MCF 10A (cell line): ENCODE measurements at places on chromosomes 3 and 15. TPM values are rescaled to one million over a fixed set of nuclear protein-coding genes. Genes with fewer than 3 reads are reported as not detected.

Gene MYEF2
- 27.6 and 28.4 TPM in 2 replicates for total RNA-seq

Gene BSN
- total RNA-seq = 0.10 and 0.37 TPM in 2 replicates

DNA sequence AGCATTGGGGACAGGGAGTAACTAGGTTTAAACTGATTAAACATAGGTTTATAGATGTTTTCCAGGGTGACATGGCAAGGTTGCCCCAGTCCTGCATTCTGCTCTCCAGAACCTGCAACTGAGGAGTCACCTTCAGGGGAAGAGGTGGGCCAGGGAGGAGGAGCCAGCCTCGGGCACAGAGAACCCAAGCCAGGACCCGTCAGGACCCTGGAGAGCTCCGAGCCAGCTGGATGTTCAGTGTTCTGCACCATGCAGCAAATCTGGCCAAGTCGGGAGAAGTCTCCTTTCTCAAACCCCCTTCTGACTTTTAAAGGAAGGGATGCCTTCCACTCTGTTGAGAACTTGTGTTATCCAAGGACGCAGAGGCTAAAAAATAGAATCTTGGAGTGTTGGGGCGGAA, 62.1 kb upstream of the SLC6A11 start:
- H3K27ac ChIP-seq = no peak overlapping the region
- no peak overlapping the region for H3K4me3 ChIP-seq
- H3K36me3 ChIP-seq = no peaks in the 10 kb centered on the region
- no peaks in the 10 kb centered on the region for H3K4me1 ChIP-seq

DNA sequence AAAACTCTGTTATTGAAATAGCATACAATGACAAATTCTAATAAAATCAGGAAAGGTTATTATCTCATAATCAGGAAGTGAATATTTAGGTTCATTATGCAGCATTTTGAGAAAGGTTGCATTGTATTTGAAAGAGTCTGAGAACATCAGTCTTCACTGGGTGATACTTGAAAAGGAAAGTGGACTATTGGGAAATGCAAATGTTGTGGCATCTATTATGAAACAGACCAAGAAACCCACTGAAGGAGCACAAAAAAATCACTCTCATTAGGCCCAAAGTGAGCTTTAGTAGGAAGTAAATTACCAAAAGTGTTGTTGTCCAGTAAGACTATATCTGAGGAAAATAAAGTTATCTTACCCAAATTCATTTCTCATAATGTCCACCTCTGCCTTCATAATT, 90.8 kb downstream of the ZPLD1 start:
- no peaks in the 10 kb centered on the region for H3K36me3 ChIP-seq
- no peak for DNase-seq
- H3K27ac ChIP-seq = no peak overlapping the region
- H3K27me3 ChIP-seq = no peaks in the 10 kb centered on the region

- H3K27me3 ChIP-seq = peaks cover 11% of the 10 kb centered on the region
- peaks cover 5% of the 10 kb centered on the region for H3K4me1 ChIP-seq
- DNase-seq = no peak
- H3K27ac ChIP-seq = no peak overlapping the region
- no peaks in the 10 kb centered on the region for H3K36me3 ChIP-seq
- no peak overlapping the region for H3K4me3 ChIP-seq
Measured at GRCh38 chr3:46082021-46082420, 54.7 kb upstream of the XCR1 start.

- no peak for DNase-seq
- no peak overlapping the region for H3K27ac ChIP-seq
- no peaks in the 10 kb centered on the region for H3K36me3 ChIP-seq
- H3K27me3 ChIP-seq = no peaks in the 10 kb centered on the region
Measured at GRCh38 chr3:126154391-126155279, 25.8 kb downstream of the ALDH1L1 start.
